NCI-H446 treated with DMSO at 0.1 percent for 48 hours (cell line): ENCODE measurements at places on chromosomes 7 and 10.

DNA sequence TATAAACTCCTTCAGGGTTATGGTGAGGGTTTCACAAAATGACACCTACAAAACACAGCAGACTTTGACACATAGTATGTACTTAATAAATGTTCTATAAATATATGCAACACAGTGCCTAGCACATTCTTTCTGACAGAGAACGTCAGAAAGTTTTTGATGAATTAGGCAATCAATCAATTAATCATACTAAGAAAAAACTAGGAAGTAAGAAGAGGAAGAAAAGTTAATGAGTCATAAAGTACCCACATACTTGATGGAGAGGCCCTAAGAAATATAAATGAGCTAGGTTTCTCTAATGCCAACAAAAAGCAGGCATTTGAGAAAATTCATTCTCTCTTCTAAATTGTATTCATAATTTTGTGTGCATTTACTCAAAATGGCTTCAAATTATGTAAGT is 192.7 kb upstream of the VWC2 start:
- DNase-seq, result no peak

DNA sequence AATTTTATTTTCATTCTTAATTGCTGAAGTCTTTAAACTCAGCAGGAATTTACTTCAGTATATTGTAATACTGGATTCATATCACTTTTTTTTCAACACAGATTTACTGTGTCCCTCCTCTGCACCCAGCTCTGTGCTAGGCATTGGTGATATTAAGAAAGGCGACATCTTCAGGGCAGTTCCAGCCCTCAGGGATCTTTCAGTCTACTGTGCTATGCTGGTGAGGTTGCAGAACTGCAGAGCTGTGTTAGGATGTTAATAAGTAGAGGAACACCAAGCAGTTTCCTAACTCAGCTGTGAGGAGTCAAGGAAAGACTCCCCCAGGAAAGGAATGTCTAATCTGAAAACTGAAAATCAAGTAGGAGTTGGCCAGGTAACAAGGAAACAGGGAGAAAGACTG is 158.2 kb upstream of the NPY start:
- no peak for DNase-seq

GRCh38 chr7:15816835-15817426 is 130.4 kb upstream of the MEOX2 start:
- DNase-seq, result no peak

DNA sequence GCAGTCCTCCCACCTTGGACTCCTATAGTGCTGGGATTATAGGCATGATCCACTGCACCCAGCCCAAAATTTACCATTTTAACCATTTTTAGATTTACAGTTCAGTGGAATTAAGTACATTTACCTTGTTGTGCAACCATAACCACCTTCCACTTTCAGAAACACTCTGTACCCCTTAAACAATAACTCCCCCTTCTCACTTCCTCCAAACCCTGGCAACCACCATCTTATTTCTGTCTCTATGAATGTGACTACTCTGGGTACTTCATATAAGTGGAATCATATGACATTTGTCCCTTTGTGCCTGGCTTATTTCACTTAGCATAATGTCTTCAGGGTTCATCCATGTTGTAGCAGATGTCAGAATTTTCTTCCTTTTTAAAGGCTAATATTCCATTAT is 33.6 kb downstream of the SUFU start:
- DNase-seq, result no peak

- DNase-seq, result no peak
Measured at GRCh38 chr10:100528123-100528886, 1.4 kb downstream of the NDUFB8 start.

DNA sequence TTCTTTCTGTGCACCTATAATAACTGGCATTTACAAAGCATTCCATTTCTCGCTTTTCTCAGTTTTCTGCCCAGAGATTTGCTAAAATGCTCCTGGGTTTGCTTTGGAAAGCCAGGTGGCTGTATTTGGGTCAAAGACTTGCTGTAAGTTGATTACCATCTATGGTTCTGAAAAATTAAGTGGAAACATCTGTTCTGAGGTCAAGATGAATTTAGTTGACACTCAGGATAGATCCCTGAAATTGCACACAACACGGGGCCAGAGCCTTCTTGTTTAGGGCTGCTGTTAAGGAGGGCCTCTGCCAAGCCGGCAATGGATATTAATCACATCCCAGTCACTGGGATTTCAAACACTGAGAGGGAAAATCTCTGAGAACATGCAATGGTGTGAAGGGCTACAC is 111.6 kb upstream of the GLI3 start:
- DNase-seq, result no peak

DNA sequence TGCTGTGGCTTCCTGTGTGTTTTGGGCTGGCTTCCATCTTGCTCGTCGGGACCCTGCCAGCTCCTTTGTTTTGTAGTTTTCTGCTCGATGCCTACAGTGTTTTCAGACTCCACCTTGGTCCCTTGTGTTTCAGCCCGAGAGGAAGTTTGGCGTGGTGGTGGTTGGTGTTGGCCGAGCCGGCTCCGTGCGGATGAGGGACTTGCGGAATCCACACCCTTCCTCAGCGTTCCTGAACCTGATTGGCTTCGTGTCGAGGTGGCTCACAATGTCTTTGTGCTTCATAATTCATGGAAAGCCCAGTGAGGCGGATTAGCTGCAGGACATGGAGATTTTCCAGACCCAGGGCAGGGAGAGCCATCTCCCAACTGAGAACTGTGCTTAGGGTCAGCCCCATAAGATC is 29.3 kb downstream of the BLVRA start:
- no peak for DNase-seq

DNA sequence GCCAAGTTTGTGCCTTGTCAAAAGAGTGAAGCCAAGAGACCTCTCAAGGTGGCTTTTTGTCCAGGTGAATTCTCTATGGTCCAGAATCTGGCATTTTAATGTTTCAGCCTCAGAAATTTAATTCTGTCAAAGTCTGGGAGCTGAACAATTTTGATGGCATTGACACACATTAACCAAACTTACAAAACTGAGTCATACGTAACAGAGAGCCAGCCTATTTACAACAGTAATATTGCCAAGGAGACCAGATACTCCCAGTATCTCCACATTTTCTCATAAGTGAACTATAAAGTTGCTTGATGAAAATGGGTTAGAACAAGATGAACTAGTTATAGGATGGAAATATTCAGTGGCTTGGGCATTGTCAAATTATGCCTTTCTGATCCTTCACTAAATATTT is 43.8 kb downstream of the PDE6C start:
- DNase-seq, result no peak

- DNase-seq, result no peak
Measured at GRCh38 chr7:136303162-136303561, 326.0 kb upstream of the MTPN start.

DNA sequence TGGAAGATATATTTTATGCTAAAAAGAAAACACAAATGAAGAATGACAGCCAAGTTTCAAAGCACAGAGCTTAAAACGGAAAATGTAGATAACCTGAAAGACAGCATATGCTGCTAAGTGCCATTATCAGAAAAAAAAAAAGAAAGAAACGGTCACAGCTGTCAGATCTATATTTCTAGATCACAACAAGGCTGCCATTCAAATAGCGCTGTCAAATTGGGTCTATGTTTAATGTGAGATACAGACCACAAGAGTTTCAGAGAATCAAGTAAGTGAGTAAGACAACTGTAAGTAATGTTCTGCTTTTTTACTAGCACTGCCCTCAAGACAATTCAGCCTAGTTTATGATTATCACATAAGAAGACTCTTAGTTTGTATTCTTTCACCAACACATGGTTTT is 66.1 kb upstream of the RNF148 start:
- no peak for DNase-seq

DNA sequence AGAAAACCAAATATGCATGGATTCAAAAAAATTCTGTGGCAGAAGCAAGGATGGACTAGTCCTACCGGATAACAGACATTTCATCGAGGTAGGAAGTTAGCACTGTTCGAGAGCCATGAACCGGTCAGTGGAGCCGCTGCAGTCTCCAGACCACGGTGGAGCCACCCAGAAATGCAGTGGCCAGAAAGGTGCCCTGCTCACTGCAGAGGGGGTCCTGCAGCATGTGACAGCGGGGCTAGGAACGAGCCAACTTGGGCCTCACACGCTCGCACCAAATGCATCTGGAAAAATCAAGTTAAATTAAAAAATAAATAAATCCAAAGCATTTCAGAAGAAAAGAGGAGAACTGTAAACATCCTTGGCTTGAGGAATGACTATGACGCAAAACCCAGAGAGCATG is 13.1 kb upstream of the CFAP46 start:
- no peak for DNase-seq

DNA sequence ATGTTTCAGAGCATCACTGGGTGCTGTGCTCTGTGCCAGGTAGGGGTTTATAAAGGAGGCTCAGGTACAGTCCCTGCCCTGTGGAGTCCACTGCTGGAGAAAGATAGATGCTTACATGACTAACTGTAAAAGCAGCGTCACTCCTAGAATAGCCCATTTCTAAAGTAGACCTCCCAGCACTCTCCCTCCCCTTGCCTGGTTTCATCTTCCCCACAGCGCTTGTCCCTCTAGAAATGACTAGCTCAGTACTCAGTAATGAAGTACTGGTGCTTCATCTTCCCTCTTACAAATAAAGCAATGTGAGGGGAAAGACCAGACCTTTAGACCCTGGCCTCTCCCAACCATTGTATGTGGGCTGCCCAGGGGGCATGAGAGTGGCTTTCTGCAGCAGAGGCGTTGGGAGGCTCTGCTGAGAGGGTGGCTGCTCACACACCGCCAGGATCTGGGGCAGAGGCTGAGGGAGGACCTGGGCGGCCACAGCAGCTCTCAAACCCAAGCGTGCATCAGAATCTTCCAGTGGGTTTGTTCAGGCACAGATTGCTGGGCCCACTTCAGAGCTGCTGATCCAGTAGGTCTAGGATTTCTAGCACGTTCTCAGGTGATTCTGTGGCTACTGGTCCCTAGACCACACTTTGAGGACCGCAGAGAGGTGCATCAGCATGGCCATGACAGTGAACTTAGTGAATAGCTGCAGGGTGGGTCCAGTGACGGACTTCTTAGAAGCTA is 110.3 kb upstream of the ANLN start:
- DNase-seq, result no peak

- DNase-seq, result no peak
Measured at GRCh38 chr7:30019387-30019786, 7.1 kb downstream of the FKBP14 start.

- no peak for DNase-seq
Measured at GRCh38 chr7:6438427-6438826, 9.3 kb downstream of the DAGLB start.

GRCh38 chr10:49080965-49081364 is 34.4 kb downstream of the VSTM4 start:
- DNase-seq, result no peak

- DNase-seq, result peak; percentile 19
Measured at GRCh38 chr7:107579885-107580715, at the start of gene BCAP29. Gene BCAP29, plus strand, starts transcription at chr7:107580246. Its CDS starts 527 bp downstream, at chr7:107580773.

DNA sequence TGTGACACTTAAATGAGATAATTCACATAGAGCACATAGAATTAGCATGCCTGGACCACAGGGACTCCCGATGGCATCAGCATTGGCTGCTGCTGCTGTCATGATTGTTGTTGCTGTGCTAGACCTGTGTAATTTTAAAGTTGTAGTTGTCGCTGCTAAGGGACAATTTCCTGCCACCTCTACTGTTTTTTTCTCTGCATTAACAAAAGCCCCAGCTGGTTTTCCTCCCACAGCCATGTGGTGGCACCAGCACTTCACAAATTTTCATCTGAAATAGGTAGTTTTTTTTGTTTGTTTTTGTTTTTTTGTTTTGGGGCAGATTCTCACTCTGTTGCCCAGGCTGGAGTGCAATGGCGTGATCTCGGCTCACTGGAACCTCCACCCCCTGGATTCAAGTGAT is 25.4 kb upstream of the PRXL2A start:
- peak; percentile 1 for DNase-seq

DNA sequence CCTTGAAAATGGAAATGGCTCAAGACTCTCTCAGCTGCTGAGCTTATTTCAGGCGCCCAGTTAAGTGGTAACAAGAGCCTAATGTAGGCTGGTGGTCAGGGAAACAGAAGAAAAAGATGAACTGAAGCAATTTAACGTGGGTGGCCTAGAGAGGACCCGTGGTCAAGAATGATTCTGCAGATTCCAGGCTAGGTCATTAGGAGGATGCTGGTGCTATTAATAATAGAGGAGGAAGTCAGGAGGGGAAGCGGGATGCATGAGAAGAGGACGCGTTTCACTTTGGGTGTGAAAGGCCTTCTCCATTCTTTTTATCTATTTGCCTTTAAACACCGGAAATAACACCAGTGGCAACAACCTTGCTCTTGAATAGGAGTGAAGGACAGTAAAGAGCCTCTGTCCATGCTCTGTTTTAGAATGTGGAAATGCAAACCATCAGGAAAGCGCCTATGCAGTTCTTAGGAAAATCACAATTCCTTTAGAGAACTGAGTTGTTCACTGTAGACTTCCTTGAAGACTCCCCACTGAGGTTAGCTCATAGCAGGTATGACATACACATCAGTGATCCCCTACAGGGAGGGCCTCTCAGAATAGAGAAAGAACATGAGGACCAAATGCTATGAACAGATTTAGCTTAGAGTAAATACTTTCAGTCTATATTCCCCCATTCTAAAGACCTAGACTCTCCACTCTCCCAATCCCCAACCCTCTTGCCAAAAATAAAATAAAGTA is 8.6 kb downstream of the LIPA start:
- DNase-seq, result no peak
